A549 treated with DMSO at 1 μM for 4 hours (cell line): ENCODE measurements at places on chromosomes 4 and X. TPM values are rescaled to one million over a fixed set of nuclear protein-coding genes. Genes with fewer than 3 reads are reported as not detected.

FRMD7 gene
- total RNA-seq = not detected in 5 replicates

FHIP1A gene
- total RNA-seq = 0.08 to 0.32 TPM (median 0.18 TPM) in 5 replicates

HTN3 gene
- total RNA-seq = not detected in 5 replicates

IKBKG gene
- 33.0 to 45.1 TPM (median 42.9 TPM) in 5 replicates for total RNA-seq

ODAPH gene
- 0.16 to 0.23 TPM (median 0.21 TPM) in 4 of 5 replicates, not detected in the other for total RNA-seq

KIAA1210 gene
- total RNA-seq = 0.01 TPM in 1 of 5 replicates, not detected in the others

GPRASP1 gene
- 0.29 to 0.40 TPM (median 0.30 TPM) in 5 replicates for total RNA-seq

POU4F2 gene
- not detected in 5 replicates for total RNA-seq

CLDN24 gene
- not detected in 5 replicates for total RNA-seq

PNMA5 gene
- not detected in 5 replicates for total RNA-seq

FAM199X gene
- 14.1 to 23.9 TPM (median 20.4 TPM) in 5 replicates for total RNA-seq

ZNF674 gene
- total RNA-seq = 2.5 to 4.5 TPM (median 3.7 TPM) in 5 replicates

HSFX1 gene
- 0.28 to 0.48 TPM (median 0.32 TPM) in 4 of 5 replicates, not detected in the other for total RNA-seq

HHIP gene
- total RNA-seq = 0.71 to 1.2 TPM (median 0.84 TPM) in 5 replicates

SPON2 gene
- 0.12 to 0.54 TPM (median 0.33 TPM) in 4 of 5 replicates, not detected in the other for total RNA-seq

GRIA2 gene
- total RNA-seq = not detected in 5 replicates

RAB39B gene
- 0.66 to 0.85 TPM (median 0.85 TPM) in 5 replicates for total RNA-seq

BANK1 gene
- 0.81 to 1.1 TPM (median 0.89 TPM) in 5 replicates for total RNA-seq

FDCSP gene
- not detected in 5 replicates for total RNA-seq

CCDC110 gene
- not detected in 5 replicates for total RNA-seq

EFHC2 gene
- 0.18 to 0.26 TPM (median 0.23 TPM) in 5 replicates for total RNA-seq

XPNPEP2 gene
- not detected in 5 replicates for total RNA-seq

ADGRA3 gene
- total RNA-seq = 20.3 to 26.7 TPM (median 25.3 TPM) in 5 replicates

ERVMER34-1 gene
- total RNA-seq = 0.48 to 1.2 TPM (median 0.61 TPM) in 5 replicates

CMC4 gene
- 14.3 to 15.9 TPM (median 14.9 TPM) in 5 replicates for total RNA-seq

GYPB gene
- not detected in 5 replicates for total RNA-seq

PDLIM3 gene
- total RNA-seq = 0.10 to 0.32 TPM (median 0.26 TPM) in 5 replicates

CXCL1 gene
- total RNA-seq = 13.1 to 17.1 TPM (median 15.9 TPM) in 5 replicates

PSAPL1 gene
- total RNA-seq = 0.07 to 0.17 TPM (median 0.09 TPM) in 5 replicates

ARX gene
- total RNA-seq = 0.12 to 0.49 TPM (median 0.28 TPM) in 5 replicates

TSPAN7 gene
- 2.9 to 3.6 TPM (median 3.2 TPM) in 5 replicates for total RNA-seq

ZRSR2 gene
- total RNA-seq = 9.6 to 11.7 TPM (median 10.6 TPM) in 5 replicates

CT83 gene
- not detected in 5 replicates for total RNA-seq

SYTL4 gene
- 1.1 to 3.2 TPM (median 2.3 TPM) in 5 replicates for total RNA-seq

FAM193A gene
- 7.5 to 10.0 TPM (median 9.1 TPM) in 5 replicates for total RNA-seq

NCAPG gene
- total RNA-seq = 20.4 to 32.9 TPM (median 29.1 TPM) in 5 replicates

CYTL1 gene
- not detected in 5 replicates for total RNA-seq

WDR17 gene
- 1.6 to 2.9 TPM (median 2.1 TPM) in 5 replicates for total RNA-seq

SLC25A53 gene
- total RNA-seq = 3.7 to 5.1 TPM (median 4.4 TPM) in 5 replicates

HDX gene
- total RNA-seq = 1.8 to 3.7 TPM (median 2.4 TPM) in 5 replicates

PDHA1 gene
- total RNA-seq = 222 to 278 TPM (median 275 TPM) in 5 replicates

CENPVL2 gene
- total RNA-seq = not detected in 5 replicates

TBX22 gene
- not detected in 5 replicates for total RNA-seq

CT45A2 gene
- not detected in 5 replicates for total RNA-seq
